ENCODE measurements at places on chromosomes 6 and 20.

DNA sequence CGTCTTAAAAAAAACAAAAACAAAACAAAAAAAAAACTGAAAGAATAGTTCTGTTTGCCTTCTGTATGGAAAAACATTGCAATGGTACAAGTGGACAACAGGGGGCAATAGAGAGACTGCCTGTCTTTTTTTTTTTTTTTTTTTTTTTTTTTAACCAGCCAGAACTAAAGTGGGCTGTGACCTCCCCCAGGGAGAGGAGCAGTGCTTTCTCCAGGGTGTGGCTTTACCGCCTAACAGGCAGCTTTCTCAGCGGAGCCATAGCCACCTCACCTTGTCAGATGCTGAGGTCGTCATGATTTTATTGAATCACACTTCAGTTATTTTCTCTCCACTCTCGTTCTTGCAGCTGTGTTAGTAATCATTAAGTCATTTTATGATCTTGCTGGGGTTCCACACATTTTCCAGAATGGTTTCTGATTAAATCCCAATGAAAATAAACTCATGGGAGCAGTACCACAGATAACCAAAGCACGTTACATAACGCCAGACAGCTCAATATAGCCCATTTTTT, 78.4 kb downstream of the GMPR start:
- DNase-seq = peak; percentile 38

GRCh38 chr6:109013656-109014305, 80.9 kb downstream of the SESN1 start:
- DNase-seq = no peak

GRCh38 chr6:45933855-45934254, 81.8 kb downstream of the CLIC5 start:
- no peak for DNase-seq

DNA sequence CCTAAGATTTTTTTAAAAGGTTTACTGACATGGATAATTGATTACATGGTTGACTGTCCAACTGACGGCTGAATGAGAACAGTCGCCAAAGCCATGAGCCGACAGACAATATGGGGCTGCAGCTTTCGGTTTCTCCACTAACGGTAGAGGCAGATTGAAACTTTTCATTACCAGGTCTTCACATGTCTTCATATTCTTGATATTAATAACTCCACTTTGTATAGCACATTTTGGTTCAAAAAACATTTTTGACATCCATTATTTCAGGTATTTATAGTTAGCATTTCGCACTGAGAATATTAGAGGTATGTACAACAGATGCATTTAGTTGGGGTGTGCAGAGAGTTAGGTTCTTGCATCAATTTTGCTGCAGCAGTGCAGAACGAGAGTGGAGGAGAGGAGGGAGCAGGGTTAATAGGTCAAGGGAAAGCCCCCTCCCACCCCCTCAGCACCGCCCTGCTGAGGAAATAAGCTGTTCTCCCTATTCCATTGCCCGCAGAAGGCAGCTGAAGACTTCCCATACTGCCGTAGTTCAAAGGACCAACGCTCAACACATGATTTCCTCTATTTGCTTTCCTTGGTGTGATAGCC, 73.6 kb upstream of the ADTRP start:
- DNase-seq = no peak

DNA sequence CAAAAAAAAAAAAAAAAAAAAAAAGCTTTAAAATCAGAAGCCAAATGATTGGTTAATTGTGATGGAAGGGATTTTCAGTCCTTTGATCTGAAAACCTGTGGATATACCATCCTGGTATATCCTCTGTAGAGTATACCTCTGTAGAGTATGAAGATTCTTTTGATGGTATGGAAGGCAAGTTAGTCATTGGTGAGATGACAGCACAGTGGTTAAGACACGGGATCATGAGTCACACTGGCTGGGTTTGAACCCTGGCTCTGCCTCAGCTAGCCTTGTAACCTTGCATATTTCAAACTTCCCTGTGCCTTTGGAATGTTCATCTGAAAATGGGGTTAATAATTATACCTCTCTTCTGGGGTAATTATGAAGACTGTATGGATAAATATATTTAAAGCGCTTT, 179.3 kb downstream of the CARMIL1 start:
- DNase-seq = no peak

GRCh38 chr6:48747471-48747870, 636.5 kb upstream of the PTCHD4 start:
- no peak for DNase-seq

DNA sequence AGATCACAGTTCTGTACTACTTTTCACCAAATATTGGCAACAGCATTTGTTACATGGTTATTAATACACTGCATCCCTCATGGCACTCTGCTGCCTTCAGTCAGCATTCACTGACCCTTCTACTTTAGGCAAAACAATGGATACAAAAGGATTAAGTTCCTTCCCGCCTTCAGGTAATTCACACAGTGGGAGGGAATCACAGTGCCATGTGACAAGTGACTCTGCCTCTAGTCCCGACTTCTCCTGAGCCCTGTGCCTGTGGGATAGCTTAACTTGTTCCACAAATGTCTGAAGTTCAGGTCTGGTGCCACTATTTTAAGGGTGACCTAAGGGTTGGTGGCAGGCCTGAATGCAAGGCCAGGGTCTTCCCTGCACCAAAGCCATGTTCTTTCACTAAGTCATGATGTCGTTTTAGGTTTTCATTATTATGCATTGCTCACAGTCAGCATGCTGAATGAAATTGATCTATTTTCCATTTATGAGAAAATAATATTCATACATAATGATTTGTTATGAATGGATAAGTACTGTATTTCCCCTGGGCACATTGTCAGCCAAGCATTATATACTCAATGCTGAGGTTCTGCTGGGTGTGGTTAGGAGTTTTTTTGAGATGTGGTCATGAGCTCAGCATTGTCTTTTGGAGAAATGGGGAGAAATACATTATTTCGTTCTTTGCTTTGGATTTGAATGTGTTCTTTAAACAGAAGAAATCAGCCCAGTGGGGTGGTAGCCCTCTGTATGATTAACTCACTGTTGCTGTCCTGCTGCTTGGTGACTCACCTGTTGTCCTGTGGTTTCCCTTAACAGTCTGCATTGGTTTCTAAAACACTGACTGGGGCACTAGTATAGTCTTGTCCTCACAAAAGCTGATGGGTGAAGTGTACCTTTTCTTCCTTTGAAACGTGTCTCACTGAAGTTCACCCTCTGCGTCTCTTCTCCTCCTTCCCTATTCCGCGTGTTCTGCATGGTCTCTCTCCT, 66.4 kb downstream of the AFDN start:
- no peak for DNase-seq

GRCh38 chr6:161272635-161273273, 1.1 kb downstream of the AGPAT4 start:
- DNase-seq = no peak

- DNase-seq = no peak
Measured at GRCh38 chr6:9103876-9104521, 668.7 kb upstream of the SLC35B3 start.

DNA sequence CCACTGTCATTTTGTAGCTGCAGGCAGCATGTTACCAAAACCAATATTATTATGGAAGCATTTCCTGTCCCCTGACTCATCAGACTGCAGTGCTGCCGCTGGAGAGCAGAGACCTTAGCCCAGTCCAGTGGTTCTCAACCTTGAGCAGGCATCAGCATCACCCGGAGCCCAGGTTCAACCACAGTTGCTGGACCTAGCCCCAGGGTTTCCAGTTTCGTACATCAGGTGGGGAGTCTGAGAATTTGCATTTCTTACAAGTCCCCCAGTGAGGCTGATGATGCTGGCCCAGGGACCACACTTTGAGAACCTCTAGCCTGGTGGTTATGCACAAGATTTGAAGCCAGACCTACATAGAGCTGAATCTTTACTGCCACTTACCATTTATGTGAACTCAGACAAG, 47.3 kb downstream of the LY86 start:
- no peak for DNase-seq

DNA sequence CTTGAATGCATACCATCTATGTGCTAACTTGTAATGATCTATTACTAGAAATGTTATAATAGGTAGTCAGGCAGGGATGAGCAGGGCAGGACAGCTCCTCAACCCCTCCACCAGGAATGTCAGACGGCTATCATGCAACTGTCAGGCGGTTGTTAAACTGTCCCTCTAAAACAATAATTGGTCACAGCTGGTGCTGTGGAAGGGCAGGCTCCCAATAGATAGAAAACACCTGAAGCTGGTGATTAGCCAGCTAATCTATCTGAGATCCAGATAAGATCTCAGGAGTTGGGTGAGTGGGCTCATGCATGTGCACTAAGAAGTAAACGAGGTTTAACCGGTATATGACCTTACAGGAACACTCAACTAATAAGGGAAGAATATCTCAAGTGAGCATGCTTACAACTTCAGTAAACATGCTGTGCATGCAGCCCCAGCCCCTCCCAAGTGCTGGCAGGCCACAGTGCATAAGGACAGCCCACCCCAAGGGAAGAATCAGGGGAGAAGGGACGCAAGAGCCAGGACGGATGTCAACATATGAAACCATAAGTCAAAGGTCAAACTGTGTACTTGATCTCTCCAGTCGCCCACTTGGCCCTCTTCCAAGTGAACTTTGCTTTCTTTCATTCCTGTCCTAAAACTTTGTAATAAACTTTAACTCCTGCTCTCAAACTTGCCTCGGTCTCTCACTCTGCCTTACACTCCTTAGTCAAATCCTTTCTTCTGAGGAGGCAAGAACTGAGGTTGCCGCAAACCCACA, 566.2 kb upstream of the NRSN1 start:
- no peak for DNase-seq

DNA sequence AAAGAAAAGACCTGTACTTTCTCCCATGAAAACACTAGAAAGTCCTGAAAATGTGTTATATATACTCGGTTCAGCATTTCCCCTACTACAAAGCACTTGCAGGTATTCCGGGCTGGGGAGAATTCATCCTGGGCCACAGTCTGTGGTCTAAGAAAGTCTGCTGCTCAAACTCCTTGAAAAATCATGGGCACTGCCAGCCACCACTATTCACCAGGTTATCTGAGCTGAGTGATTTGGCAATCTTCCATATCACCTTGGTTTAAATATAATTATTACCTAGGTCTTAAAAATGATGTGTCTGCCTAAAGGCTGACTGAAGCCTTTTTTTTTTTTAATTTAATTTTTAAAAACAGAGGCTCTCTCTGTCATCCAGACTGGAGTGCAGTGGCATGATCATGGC, 11.3 kb downstream of the FKBP5 start:
- no peak for DNase-seq

DNA sequence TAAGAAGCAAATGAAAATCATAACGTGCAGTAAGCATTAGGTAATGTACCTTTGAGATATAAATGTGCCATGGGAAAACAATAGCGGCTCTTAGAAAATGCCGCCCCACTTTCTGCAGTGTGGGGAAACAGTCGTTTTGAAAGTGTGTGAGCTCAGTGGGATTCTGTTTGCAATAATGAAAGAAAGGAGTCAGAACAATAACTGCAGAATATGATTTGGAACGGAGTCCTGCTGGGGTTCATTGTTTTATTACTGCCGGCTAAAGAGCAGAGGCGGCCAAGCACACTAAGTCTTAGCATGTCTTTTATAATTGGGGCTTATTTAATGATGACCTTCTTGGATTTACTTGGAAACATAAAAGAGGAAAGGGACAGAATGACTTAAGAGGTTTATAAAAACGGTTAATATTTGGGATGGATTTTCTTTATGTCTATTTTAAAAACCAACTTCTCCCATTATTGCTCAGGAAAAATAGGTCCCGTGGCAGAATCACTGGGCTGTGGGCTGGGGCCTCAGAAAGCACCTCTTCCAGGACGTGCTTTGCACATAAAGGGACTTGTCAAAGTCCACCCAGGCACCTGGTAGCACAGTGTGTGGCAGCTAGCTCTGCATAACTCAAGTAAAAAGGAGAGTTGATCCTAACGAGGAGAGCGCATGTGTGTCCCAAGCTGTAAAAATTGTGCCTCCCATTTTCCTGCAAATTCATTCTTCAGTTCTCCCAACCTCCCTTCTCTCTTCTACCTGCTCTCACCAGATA, 44.0 kb upstream of the SLC22A16 start:
- DNase-seq = no peak

GRCh38 chr6:121305957-121306607, 28.2 kb downstream of the TBC1D32 start:
- peak; percentile 1 for DNase-seq

- no peak for DNase-seq
Measured at GRCh38 chr6:36804563-36804962, 34.7 kb downstream of the CPNE5 start.

DNA sequence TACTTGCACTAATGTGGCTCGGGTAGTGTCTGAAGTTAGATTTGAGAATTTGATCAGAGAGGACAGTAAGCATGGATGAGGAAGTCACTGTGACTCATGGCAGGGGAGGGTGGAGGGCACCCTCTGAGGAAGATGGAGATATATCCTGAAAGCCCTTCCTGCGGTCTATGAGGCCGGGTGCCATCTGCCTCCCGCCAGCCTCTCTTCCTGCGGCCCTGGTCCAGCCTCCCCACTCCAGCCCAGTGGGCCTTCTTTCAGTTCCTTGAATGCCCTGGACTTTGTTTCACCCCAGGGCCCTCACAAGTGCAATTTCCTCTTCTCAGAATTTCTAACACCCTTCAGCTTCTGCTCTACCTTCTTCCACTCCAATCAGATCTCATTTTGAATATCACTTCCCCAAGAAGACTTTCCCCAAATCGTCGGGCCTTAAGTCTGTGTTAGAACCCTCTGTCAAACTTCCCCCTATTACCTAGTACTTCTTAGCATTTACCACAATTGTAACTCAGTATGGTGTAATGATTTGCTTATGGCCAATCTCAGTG, 20.2 kb upstream of the TNFAIP3 start:
- DNase-seq = no peak

GRCh38 chr6:22356362-22356940, 59.6 kb upstream of the PRL start:
- DNase-seq = no peak

GRCh38 chr20:31560094-31560745, 44.9 kb upstream of the ID1 start:
- DNase-seq = no peak

DNA sequence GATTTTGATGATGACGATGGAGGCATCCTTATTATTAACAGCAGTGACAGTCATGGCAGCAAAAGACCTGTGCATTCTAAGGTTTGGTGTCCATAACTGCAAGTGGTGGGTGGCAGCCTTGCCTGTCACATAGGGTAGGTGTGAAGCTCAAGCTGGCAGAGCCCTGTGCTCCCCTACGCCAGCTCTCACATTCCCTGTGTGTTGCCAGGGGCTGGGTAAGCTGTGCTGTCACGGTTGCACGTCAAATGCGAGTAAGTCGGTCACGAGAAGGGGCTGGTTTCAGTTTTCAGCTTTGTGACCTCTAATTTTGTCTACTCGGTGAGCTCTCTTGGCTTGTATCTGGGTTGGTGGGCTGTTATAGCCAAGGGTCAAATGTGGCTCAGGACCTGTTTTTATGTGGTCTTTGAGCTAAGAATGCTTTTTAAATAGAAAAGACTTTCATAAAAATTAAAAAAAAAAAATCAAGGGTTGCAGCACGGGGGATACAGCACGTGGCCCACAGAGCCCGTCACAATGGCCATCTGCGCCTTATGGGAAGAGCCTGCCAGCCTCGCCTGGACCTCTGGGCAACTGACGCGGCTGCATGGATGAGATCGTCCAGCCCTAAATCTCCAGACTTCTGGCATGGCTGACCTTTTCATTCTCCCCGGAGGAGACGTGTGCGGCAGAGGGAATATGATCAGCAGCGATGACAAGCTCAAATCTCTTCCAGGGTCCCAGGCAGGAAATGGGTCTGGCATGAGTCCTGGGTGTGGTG, 148.5 kb downstream of the PHACTR3 start:
- no peak for DNase-seq
